ENCODE measurements at places on chromosomes 1 and 21.
A peak's percentile ranks its signal among the peaks of the same experiment; 100 is the strongest.

DNA sequence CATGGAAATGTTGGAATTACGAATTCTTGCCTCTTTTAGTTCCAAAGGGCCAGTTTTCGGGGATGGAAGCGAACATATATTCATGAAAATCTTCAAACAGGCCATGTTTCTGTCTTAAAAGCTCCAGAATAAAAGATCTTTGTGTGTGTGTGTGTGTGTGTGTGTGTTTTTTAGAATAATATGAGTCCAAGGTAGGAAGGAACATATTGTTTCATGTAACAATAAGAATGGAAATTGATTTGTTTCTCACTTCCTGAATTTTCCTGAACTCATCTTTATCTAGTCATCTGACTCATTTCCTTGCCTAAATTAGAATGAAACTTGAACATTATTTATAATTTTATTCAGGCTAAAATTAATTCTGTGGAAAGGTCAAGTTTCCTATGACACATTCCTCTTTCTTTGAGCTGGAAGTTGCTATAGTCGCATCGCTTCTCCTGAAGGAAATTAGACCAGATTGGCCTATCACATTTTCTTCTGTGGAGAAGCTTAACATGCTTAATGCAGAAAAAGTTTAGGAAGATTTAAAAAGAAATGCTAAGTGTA lies 805.1 kb upstream of the ADAMTS5 start:
- DNase-seq, result no peak

DNA sequence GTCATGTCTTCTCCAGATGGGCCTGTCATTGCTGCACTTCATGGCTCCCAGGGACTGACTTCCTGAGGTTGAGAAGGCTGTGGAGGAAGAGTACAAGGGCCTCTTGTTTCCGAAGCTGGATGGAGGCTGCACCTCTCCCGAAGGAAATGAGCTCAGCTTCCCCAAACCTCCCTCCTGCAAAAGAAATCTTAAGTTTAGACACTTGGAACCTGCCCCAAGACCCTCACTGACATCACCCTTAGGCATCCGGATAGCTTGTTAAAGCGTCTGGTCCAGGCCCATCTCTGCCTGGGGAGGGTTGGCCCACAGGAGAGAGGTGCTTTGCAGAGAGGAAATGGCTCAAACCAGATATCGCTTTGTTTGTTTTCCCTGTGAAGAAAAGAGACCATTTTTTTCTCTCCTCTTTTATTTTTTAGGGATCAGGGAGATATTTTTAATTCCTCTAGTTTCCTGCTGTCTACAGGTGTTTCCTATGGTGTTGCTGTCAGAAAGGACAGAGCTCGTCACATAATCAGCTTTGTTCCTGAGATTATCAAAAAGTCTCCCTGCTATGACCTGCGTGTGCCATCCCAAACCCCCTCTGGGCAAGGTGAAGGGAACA lies 25.0 kb downstream of the RCSD1 start:
- no peak for DNase-seq

GRCh38 chr1:96416111-96416595 lies 305.4 kb upstream of the PTBP2 start:
- DNase-seq, result no peak

GRCh38 chr1:229434005-229434640 lies at the start of gene ACTA1:
ACTA1 (minus strand) TSS chr1:229434094; CDS start chr1:229433115, 979 bp downstream.
- DNase-seq, result peak; percentile 78

DNA sequence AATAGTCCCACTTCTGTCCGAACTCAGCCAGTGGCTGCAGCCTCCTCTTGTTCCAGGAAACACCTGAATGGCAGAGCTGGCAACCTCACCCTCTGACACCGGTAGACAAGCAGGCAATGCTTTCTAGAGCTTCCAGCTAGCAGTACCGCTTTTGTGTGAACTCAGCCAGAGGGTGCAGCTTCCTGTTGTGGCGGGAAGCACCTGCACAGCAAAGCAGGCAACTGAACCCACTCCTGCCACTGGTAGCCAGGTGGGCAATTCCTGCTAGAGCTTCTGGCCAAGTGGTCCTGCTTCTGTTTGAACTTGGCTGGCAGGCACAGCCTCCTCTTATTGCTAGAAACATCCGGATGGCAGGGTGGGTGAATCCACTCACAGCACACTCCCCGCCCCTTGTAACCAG lies 40.1 kb upstream of the TMPRSS15 start:
- no peak for DNase-seq

DNA sequence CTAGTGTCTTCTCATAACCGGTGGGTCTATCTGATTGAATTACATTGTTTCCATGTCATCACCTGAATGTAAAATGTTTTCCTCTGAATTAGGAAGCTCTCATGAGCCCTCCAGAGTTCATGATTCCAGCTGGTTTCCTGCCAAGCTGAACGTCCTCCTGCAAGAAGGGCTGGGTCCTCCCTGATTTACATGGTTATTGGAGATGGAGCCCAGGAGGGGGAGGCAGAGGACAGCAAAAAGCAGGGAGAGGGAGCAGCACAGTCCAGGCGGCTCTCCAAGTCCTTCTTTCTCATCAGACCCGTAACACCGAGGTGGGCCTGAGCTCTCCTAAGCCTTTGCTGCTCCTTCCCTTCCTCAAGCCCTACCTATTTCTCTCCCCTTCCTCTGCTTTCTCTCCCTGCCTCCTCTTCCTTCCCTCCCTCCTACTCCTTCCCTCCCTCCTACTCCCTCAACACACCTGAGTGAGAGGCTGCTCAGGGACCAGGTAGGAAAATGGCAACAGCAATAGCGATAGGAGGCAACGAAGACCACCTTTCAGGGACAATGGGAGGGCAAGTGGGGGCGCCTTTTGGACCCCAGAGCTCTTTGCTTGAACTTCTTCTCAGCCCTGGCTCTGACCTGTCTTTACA lies 265.9 kb downstream of the PRDM2 start:
- peak; percentile 69 for DNase-seq

GRCh38 chr1:207463571-207463970 lies 9.4 kb downstream of the CR2 start:
- no peak for DNase-seq

DNA sequence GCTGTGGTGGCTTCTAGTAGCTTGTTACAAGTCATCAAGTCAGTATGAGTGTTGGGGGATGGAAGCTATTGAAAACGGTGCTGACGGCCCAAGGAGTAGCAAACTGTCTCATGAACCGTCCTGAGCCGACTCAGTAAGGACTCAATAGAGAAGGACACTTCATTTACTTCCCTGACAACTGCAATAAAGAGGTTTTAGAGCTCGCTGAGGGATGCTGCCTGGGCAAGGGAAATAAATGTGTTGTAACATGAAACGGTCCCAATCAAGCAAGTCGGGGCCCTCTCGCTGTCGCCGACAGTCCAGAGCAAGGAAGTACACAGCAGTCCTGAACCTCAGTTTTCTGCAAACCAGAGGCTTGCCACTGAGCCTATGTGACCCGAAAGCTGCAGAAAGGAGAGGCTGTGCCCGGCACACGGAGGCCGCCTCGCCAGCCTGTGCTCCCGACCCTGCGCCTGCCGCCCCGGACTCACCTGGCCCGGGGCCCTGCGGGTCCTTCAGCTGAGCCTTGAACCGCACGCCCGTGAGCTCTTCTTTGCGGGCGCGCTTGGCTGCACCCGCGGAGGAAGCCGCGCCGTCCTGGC lies 423 bp downstream of the URB1 start:
- no peak for DNase-seq

GRCh38 chr1:156590326-156591180 lies 1.0 kb upstream of the NAXE start:
- DNase-seq, result no peak

DNA sequence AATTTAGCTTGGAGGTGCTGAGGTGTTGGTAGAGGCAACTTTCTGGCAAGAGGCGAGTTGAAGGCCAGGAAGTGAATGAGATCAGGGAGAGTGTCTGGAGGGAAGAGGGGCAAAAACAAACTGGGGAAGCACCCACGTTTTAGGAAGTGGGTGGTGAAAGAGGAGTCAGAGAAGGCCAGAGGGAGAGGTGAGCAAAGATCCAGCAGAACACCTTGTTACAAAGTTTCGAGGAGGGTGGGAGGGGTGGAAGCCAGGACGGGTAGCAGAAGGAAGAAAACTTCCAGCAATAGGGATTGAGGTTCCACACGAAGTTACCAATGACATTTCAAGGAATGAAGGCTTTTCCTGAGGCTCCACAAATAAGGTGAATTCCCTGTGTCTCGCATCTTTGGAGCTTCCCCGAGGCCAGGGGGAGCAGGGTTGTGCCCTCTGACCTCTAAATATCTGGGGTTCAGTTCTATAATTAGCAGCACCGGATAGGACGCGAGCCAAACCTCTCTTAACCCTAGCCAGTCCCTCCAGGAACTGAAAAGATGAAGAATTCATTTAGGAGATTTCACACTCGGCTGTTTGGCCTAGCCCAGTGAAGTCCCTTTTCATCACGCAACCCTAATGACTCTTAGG lies 578 bp upstream of the SESN2 start:
- no peak for DNase-seq

DNA sequence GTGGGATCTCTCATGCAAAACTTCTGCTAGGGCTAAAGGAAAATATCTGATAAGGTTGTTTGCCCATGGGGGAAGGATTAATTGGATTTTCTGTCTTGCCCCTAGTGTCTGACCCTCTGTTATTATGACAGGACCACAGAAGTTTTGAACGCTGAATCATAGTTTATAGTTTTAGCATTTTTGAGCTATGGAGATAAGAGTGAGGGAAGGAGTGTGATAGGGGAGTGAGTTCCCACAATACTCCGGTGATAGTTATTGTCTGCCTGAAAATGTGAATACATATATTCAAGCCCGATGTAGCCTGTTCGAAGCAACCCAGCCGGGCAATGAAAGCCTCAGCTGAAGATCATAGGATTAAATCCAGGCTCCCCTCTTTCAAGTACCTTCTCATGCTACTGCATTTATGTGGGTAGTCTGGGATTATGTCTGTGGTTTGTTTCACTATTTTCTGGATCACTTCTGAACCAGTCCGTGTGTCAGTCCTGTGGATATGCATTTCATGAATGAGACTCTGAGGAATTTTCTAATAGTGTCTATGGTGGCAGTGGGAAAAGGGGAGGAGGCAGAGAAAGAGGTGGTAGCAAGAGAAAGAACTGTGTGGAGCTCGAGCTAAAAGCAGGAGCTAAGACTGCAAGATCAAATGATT lies 258.7 kb downstream of the DISC1 start:
- no peak for DNase-seq

DNA sequence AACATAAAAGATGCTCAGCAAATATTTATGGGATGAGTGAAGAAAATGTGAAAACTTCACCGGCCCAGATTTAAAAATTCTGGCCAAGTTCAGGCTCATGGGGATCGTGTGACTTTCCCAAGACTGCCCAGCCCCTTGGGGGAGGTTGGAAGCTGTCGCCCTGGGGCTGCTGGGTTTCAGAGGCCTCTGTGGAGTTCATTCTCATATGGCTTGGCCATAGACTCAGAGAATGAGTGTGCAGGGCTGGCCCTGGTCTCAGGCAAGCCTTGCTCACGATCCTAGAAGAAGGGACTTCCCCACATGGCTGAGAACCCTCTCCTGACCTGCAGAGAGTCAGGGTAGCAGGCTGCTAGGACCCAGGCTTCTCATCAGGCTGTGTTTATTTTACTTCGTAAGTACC lies 24.6 kb downstream of the PADI2 start:
- no peak for DNase-seq

DNA sequence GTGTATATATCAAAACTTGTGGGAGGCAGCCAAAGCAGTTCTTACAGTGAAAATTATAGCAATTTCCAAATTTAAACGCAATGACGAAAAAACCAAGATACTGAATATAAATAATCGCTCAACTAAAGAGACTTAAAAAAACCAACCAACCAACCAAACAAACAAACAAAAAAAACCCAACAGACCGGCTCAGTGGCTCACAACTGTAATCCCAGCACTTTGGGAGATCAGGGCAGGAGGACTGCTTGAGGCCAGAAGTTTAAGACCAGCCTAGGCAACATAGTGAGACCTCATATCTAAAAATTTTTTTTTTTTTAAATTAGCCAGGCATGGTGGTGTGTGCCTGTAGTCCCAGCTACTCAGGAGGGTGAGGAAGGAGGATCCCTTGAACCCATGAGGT lies 23.4 kb downstream of the RPL5 start:
- DNase-seq, result no peak

DNA sequence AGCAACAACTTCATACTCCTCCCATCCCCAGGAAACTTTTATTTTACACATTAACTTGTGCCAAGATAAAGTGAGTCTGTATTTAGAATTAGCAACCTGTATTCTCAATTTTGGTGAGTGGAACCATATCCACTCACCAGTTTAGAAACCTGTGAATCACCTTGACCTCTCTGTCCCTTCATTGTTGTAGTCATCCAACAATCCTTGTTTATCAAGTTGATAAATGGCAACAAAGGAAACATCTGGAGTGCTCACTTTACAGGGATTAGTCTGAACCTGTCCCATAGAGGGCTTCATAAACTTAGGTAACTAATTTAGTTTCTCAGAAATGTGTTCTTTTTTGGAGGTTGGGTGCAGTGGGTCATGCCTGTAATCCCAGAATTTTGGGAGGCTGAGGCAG lies 3.9 kb upstream of the CLSPN start:
- DNase-seq, result no peak

DNA sequence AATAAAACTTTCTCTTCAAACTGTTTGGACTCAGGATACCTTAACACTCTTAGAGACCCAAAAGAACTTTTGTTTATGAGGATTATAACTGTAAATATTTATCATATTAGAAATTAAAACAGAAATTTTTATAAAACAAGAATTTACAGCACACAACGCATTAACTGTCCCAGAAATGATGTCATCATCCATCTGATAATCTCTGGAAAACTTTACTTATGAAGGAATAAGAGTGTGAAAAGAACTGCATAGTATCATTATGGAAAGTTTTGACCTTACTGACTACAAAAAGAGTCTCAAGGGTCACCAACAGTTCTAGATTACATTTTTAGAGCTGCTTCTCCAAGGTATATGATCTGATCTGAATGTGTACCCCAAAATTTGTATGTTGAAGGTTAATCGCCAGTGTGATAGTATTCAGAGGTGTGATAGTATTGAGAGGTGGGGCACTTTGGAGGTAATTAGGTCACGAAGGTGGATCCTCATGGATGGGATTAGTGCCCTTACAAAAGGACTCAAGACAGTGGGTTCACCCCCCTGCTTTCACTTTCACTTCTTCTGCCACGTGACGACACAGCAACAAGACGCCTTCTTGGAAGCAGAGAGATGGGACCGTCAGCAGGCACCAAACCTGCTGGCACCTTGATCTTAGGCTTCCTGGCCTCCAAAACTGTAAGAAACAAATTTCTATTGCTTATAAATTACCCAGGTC lies 95.7 kb upstream of the NR5A2 start:
- no peak for DNase-seq

- DNase-seq, result no peak
Observed at GRCh38 chr1:170200621-170201397, 55.0 kb downstream of the NTMT2 start.

DNA sequence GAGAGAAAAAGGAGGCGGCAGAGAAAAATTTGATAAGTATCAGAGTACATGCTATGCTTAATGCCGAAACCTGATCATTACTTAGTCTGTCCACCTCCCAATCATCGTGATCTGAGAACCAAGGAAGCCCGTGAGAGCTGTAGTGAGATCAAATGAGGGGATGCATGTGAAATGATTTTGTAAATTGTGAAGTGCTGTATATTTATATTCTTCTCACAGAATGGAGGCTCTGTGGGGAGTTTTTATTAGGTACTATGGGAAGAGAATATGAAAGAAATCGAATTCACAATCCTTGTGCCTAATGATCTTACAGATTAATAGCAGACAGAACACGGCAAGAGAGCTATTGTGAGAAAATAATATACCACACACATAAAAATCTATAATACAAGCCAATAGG lies 115.5 kb downstream of the LYPLAL1 start:
- no peak for DNase-seq

- DNase-seq, result peak; percentile 88
Observed at GRCh38 chr1:20551945-20552727, at the start of gene FAM43B. FAM43B (plus strand) TSS chr1:20552573; CDS start chr1:20552974, 401 bp downstream.
